Stimulated activated CD4-positive, alpha-beta T cell treated with anti-CD3 and anti-CD28 coated beads, Interleukin-15, amount 100 ng/mL, for 1 hour (primary cell): ENCODE measurements at places on chromosomes 7 and 10.

DNA sequence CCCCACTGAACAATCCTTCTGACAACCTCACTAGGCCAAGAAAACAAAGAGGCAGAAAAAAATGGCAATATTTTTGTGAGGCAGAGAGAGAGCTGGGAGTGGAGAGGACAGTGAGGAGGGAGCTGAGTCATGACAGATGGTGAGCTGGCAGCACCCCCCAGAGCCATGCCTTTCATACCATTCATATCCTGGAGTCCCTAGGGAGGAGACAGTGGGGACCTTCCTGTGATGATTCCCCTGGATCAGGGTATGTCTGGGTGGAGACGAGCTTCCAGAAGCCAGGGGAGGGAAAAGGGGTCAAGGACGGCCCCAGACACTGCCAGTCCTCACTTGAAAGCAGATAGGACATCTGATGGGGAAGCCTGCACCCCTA lies 160.5 kb downstream of the ADAM12 start:
- DNase-seq: no peak

DNA sequence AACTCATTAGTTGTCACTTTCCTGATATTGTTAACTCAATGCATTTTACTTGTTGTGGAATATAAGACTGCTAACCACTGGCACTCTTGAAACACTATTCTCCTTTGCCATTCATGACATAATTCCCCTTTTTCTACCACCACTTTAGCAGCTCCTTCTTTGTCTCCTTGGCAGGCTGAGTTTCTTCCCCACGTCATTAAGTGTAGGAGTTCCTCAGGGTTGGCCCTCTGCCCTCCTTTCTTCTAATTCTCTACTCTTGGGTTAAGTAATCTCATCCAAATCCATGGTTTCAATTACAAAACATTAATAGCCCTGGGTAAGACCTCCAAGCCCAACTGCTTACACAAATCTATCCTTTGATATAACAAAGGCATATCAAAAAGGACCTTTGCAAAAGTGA lies 175.1 kb downstream of the HGF start:
- DNase-seq: no peak

DNA sequence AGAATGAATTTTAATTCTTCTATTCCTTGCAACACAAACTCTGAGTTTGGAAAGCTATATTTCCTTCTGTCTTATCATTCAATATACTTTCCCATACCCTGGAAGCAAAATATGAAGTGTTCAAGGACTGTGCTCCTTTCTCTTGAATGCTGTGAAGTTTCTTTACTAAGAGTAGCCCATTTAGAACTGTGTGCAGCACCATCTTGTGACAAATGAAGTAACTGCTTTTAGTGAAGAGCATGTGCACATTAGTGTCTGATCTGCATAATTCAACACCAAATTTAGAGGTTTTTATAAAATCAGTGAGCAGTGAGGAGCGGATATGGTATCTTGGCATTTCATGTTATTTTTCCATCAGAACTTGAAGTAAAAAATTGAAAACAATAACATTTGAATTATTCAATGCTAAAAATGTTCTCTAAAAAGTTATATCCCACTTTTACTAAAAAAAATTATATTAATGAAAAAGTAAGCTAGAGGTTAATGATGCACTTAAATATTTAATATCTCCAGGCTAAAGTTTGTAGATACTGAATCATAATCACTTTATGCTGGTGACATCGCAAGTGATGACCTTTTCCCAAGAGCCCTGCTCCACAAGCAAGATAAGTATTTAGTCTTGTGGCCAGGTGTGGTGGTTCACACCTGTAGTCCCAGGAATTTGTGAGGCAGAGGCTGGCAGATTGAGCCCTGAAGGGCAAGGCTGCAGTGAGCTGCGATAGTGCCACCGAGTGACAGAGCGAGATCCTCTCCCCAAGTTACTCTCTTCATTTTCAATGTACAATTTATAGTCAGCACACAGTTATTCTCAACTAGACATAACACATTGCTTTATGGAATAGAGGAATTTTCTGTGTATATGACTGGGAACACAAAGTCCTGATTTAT lies 108.8 kb upstream of the PCLO start:
- DNase-seq: no peak

DNA sequence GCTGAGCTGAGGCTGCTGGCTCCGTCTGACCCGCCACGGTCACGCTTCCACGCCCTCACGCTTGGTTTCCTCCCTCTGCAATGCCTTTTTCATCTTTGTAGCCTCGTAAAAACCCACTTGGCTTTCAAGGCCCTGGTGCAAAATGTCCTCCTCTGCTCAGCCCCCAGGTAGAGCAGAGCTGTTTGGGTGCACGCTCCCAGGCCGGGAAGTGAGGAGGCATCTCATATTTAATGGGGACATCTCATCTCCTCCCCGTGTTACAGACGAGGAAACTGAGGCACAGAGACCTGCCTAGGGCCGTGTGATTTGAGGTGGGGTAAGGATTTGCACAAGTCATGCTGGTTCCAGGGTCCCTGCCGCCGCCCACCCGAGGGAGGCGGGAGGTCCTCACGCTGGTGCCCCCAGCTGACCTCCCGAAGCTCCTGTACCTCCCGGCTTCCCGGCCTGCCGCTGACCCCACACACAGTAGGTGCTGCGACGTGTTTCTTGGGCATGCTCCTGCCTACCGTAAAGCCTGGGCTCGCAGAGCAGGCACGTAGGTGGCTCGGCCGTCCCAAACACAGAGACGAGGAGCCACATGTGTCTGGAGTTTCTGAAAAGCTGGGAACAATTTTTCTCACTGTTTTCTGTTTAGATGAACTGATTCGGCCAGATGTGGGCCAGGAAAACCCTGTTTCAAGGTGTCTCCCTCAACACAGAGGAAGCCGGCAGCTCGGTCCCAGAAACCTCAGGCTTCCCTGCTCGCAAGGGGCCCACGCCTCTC lies 11.5 kb downstream of the FOXL3 start:
- no peak for DNase-seq

GRCh38 chr7:36486336-36486735 lies 96.7 kb downstream of the ANLN start:
- no peak for DNase-seq

DNA sequence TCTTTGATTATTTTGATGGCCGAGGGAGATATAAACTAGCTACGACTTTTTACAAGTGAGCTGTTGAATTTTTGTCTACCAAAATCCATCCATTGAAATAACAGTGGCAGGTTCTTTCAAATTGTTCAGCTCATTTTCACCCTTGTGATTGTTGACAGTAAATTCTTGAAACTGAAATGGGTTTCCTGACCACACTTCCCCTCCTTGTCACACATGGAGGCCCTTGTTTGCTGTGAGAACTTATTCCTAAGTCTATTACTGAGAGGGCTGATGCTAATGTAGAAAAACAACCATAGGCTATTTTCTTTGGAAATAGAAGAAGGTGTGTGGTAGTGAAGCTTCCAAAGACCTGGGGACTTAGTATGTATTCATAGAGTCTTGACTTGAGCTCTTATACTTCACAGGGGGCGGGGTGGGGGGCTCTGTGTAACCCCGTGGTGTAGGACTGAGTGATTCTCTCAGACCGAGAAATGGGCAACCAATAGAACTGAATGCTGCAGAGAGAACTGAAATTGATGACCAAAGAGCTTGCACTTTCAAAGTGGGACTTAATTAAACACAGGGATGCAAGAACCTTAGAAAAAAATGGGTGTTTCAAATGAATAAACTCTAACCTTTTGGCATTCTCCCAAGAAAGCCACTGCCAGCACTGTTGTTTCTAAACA lies 718.9 kb downstream of the CCSER2 start:
- DNase-seq: no peak

DNA sequence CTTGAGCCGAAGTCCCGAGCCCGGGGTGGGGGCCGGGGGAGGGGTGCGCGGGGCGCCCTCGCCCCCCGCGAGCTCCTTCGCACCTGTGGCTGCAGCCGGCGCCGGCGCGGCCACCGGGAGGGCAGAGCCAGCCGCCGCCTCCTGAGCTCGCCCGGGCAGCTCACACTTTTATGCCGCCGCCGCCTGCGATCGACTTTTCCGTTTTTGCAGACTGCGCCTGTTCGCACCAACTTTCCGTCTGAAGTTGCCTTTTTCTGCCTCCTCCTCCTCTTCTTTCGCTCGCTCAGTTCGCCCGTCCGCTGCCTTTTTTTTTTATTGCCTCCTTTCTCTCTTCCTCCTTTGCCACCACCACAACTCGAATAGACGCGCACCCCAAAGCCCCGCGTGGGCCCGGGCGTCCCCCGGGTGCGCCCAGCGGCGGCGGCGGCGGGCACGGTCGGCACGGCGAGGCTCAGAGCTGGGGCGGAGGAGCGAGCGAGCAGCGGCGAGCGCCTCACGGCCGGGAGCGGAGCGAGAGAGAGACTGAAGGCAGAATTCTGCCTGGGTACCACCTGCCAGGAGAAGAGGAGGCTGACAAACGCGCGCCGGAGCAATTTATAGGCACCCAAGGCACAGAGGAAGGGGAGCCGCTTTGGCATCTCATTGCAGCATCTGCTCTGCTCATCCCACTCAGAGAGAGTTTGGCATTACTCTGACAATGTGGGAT lies at the start of gene C1QL3:
C1QL3 (minus strand) TSS at position 569 of the 706 bp plus-strand sequence. CDS start 814 bp downstream, outside the sequence.
- DNase-seq: no peak

DNA sequence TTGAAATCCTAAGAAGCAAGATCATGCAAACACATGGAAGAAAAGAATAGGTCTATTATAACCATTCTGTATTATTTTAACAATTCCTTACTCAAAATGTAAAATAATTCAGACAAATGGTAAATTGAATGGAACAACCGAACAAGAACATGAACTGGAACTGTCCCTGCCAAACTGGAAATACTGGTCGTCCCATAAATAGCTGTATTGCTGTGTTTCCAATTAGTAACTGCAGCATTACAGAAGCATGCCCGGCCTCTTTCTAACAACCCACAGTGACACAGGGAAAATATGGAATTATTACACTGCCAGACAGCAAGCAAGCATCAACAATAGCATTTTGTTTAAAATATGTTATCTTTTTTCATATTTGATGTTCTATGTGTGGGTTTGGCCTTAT lies 1138.5 kb upstream of the PHF14 start:
- DNase-seq: no peak

DNA sequence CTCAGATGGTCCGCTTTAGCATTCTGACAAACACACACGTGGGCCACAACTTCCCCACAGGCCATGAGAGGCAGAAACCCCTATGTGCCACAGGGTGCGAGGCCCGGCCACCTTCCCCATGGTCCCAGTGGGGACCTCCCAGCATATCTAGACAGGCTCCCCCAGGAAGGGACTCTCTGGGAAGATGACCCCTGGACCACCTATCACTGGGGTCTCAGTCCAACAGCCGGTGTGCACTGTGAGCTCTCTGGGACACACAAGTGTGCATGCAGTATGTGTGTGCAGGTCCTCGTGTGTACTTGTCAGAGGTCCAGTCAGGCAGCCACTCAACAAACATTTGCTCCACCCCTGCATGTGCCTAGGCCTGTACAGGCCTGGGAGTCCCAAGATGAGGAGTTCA lies 18.7 kb downstream of the GRID1 start:
- no peak for DNase-seq

- no peak for DNase-seq
Observed at GRCh38 chr7:133959505-133959904, 167.6 kb upstream of the LRGUK start.

- no peak for DNase-seq
Observed at GRCh38 chr10:125955766-125956165, 59.4 kb downstream of the FANK1 start.

DNA sequence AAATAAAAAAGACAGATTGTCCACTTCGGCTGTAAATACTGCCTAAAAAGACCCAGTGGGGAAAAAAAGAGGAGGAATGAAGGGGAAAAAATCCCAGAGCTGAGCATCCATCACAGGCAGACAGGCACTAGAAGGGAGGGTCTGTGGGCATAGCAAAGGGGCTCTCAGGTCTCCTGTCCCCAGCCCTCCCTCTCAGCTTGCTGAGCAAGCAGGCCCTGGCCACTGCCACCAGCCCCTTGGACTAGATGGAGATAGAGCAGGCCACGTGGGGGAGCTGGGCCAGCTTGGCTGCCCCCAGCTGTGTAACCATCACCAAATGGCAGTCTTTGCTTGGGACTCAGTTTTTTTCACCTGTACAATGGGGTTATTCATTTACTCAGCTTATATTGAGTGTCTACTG lies 141.6 kb upstream of the UNC5B start:
- DNase-seq: no peak

GRCh38 chr10:13589316-13589715 lies 2.6 kb downstream of the PRPF18 start:
- DNase-seq: no peak

DNA sequence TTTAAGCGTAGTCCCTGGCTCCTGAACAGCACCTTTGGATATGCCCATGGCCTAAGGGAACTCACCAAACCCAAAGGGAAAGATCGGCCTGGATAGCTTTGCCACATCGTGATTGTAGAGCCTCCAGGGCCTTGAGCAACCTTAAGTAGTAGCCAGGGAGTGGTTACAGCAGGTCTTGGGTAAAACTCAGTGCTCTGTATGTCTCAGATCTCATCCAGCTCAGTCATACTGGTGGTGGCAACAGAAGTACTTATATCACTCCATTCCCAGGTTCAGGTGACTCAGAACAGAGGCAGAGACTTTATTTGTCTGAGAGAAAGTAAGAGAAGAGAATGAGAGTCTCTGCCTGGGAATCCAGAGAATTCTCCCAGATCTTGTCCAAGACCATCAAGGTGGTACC lies 39.1 kb upstream of the AASS start:
- DNase-seq: no peak

- DNase-seq: no peak
Observed at GRCh38 chr10:48639632-48640031, 34.8 kb upstream of the ARHGAP22 start.

GRCh38 chr7:124856299-124856888 lies 73.2 kb downstream of the POT1 start:
- no peak for DNase-seq

GRCh38 chr7:79734181-79734580 lies 280.7 kb upstream of the MAGI2 start:
- no peak for DNase-seq

- no peak for DNase-seq
Observed at GRCh38 chr10:62352356-62352970, 21.7 kb upstream of the ZNF365 start.

- DNase-seq: no peak
Observed at GRCh38 chr10:113006656-113007342, 56.8 kb downstream of the TCF7L2 start.

DNA sequence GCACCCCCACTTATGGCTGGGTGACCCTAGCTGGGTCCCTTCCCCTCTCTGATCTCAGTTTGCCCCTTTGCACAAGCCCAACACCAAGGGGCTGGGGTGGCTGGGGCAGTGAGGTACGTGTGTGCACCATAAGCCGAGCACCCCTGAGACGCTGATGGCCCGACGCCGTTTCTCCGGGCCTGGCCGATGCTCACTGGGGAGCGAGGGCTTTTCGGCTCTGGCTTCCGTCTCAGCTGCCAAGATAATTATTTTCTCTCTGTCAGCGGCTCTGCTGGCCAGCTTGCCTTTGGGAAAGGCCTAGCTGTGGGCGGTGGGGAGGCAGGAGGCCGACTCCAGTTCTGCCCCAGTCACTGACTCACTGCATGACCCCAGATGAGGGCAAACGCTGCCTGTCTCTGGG lies 91.0 kb downstream of the ZMIZ1 start:
- no peak for DNase-seq

DNA sequence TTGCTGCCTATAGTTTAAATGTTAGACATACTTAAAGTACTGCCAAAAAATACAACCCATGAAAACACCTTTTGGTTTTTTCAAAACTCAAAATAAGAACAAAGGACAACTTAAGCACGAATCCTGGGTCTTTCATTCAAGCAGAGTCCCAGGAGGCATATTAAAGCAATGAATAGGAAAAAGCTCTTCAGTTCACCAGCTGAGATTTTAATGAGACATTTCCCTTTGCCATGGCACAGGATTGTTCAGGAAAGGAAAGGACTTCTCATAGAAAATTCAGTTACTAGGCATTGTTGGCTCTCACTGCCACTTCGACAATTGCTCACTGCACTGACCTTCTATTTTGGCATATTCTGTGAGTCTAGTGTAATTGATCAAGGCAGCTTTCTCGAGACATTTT lies 133.5 kb upstream of the FEZF1 start:
- no peak for DNase-seq

GRCh38 chr7:36565792-36566356 lies 158.4 kb downstream of the AOAH start:
- DNase-seq: no peak
